Naive thymus-derived CD4-positive, alpha-beta T cell (primary cell): ENCODE measurements at places on chromosomes 5 and 9.

- no peak for DNase-seq
Measured at GRCh38 chr5:125198270-125198974, 452.0 kb upstream of the ZNF608 start.

DNA sequence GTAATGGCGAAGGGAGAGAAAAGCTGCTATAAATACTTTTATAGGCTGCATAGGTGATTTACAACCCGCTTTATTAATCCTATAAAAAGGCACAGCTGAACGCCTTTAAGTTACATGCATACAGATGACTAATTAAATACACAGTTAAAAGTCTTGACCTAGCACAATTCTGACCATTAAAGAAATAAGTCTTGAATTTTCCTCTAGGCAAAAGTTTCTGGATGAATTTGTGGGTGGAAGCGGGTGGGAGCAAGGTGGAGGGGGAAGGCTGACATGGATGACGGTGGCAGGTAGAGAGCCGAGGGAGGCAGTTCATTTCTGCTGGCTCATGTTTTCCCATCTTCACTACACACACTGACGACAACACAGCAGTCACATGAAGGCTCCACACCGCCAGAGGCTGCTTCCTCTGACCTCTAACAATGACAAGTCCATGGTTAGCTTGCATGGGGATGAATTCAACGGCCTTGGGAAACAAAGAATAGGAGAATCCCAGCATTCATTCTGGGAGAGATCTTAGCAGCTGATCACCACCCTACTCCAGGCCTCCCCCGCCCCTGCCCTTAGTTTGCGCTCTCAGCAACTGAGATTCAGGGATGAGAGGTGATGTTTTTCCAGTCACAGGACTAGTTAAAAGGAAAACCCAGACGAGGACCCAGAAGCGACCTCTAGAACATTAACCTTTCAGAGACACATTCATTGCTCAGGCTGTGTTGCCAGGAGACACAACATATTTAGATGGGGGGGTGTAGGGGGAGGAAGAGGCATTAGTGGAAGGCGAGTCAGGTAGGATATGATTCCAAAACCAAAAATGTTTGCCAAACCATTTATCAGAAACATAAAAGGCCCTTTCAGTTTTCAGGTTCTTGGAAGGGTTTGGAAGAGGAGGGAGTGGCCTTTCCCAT lies 329.3 kb downstream of the PIK3R1 start:
- DNase-seq = no peak

DNA sequence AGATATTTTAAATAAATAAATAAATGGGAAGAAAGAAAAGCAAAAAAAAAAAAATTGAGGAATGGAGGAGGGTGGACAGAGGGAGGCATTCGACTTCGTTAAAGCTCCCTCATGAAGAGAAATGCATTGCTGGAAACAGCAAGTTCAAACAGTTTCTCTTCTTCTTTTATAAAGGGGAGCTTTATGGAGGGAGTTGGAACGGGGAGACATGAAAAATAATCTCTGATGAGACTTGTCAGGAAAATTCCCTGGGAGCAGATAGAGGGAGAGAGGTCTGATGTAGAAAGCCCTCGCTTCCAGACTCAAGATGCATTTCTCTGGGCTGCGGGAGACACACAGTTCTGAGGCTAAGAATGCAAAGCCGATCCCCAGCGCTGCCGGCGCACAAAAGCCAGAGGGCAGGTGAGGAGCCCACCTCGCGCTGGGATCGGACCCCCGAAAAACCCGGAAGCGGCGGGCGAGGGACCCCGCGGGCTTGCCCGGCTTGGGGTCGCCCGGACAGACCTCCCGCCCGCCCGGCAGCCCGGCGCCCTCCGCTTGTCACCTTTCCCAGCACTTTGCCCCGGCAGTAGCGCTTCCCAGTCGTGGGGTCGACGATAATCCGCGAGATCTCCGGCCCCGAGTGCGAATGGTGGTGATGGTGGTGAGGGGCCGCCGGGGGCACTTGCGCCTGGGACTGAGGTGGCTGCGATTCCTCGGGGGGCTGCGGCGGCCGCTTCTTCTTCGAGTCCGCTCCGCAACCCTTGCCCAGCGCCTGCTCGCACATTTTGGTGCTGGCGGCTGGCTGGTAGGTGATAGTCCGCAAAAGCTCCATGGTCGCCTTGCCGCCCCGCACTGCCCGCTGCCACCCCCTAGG lies 512 bp downstream of the PLK2 start:
- no peak for DNase-seq

- no peak for DNase-seq
Measured at GRCh38 chr5:127785098-127785927, 82.1 kb downstream of the CCDC192 start.

DNA sequence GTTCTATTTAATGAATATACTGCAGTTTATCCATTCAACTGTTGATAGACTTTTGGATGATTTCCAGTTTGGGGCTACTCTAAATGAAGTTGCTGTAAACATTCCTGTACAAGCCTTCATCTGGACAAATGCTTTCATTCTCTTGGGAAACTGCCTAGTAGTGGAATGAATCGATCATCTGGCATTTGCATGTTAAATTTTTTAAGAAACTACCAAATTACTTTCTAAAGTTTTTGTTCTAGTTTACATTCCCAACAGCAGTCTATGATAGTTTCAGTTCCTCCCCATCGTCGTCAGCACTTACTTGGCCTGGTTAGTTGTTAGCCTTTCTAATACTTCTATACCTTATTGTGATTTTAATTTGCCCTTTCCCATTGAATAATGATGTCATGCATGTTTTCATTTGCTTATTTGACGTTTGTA lies 306.3 kb downstream of the FER start:
- DNase-seq = no peak

DNA sequence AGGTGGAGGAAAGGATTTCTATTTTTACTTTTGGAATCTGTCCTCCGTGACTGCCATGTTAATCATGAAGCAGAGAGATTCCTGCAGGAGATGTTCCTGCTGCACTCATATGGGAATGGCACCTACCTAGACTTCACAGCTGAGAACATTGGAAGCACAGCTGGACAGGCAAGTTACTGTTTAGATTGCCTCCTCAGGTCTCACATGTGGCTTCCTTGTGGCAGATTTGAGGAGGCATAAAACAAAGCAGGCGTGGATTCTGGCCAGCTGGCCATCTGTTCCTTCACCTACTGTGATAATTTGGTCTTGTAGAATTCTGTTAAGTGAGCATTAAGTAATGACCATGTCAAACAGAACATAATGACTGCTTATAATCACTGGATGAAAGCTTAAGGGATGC lies 193.4 kb downstream of the EDIL3 start:
- no peak for DNase-seq

DNA sequence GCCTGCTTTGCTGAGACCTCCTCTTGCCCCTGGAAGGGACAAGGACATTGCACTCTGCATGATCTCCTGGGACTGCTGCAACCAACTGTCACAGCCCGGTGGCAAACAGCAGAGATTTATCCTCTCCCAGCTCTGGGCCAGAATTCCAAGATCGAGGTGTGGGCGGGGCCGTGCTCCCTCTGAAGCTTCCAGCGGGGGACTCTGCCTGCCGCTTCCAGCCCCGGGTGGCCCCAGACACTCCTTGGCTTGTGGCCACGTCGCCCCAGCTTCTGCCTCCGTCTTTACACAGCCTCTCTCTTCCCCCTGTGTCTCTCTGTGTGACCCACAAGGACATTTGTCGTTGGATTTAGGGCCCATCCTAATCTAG lies 67.1 kb downstream of the COL5A1 start:
- DNase-seq = no peak

GRCh38 chr5:169631360-169631759 lies 5.7 kb upstream of the DOCK2 start:
- DNase-seq = no peak
